Activated CD4-positive, alpha-beta T cell treated with anti-CD3 and anti-CD28 coated beads, Interleukin-2, amount 10 ng/mL, durations not matched to agents 7 days and 5 days (primary cell): ENCODE measurements at places on chromosomes 4 and X. TPM values are rescaled to one million over a fixed set of nuclear protein-coding genes. Genes with fewer than 3 reads are reported as not detected.

DNA sequence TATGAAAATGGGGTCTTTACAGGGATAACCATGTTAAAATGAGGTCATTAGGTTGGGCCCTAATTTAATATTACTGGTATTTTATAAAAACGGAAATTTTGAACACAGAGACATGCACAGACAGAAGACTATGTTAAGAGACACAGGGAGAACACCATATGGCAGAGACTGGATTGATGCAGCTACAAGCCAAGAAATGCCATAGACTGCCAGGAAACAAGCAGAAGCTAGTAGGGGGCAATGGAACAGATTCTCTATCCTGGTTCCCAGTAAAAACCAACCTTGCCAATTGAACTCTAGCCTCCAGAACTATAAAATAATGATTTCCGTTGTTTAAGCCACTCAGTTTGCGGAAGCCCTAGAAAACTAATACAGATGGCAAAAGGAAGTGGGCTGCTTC lies 6.6 kb upstream of the GUF1 start:
- H3K4me3 ChIP-seq = no peak overlapping the region
- H3K36me3 ChIP-seq = no peaks in the 10 kb centered on the region
- no peak for DNase-seq

- no peak overlapping the region for H3K4me3 ChIP-seq
- peak overlapping the region; percentile 25 for H3K27ac ChIP-seq
- no peak for DNase-seq
- peaks cover 50% of the 10 kb centered on the region for H3K27me3 ChIP-seq
- H3K4me1 ChIP-seq = peaks cover 7% of the 10 kb centered on the region
These were observed 2.0 kb downstream of the ADGRL3 start for GRCh38 chr4:61201961-61202637.

- H3K4me1 ChIP-seq = no peaks in the 10 kb centered on the region
- no peak overlapping the region for H3K27ac ChIP-seq
- H3K4me3 ChIP-seq = no peak overlapping the region
- no peak for DNase-seq
These were observed 106.0 kb upstream of the NOCT start for GRCh38 chr4:138909587-138909986.

MAGEA2 gene
- total RNA-seq = not detected

DNA sequence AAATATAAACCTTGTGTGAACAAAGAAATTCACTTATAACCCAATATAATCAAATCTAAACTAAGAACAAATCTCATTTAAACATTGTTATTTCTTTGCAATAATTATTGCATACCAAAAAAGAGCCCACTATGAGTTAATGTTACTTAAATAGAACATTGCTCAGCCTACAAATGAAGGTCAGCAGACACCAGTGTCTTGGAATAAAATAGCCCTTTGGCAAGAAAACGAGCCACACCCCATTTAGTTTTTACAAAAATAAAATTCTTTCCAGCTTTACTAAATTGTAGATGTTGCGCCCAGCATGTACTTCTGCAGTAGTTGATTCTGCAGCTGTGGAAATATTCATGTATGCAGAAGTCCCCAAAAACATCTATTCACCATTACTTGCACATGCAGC lies 12.2 kb downstream of the PLS3 start:
- H3K4me1 ChIP-seq = no peaks in the 10 kb centered on the region
- no peaks in the 10 kb centered on the region for H3K36me3 ChIP-seq
- H3K4me3 ChIP-seq = no peak overlapping the region
- DNase-seq = no peak
- no peak overlapping the region for H3K27ac ChIP-seq
- H3K27me3 ChIP-seq = no peaks in the 10 kb centered on the region

GASK1B gene
- total RNA-seq = not detected

- H3K4me3 ChIP-seq = no peak overlapping the region
- no peak overlapping the region for H3K27ac ChIP-seq
- no peaks in the 10 kb centered on the region for H3K36me3 ChIP-seq
These were observed 11.6 kb downstream of the SYTL4 start for GRCh38 chrX:100720301-100720700.

DNA sequence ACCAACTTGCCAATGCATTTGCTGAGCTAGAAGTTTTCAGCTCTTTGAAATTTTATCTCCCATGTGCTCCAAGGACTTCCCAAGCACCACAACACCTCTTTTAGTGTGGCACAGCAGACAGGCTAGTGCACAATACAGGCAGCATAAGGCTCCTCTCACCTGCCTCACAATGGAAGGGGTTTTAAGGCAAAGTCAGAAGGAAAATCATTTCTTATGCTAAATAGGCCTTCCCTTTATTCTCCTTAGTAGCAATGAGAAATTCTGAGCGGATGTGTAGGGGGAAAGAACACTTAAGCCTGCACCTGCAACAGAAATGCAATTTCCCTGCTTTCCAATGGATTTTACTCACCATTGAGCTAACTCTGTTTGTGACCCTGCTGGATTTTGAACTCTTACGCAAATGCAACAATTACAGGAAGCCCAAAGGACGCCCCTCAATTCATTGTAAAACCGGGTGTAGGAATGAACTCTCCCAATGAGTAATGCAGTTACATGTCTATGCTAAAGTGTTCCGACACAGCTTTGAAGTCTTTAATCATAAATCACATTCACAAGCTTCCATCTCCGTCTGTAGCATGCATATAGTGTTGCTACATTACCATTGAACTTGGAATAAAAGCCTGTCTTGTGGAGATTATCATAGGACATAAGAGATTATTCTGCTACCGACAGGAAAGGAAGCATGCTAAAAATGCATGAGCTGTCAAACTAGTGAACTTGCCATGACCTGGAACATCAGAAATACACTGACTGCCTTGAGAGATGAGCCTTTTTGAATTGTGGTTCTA lies 1084.9 kb downstream of the RPA4 start:
- no peak for DNase-seq
- H3K27me3 ChIP-seq = no peaks in the 10 kb centered on the region
- H3K4me1 ChIP-seq = no peaks in the 10 kb centered on the region

DNA sequence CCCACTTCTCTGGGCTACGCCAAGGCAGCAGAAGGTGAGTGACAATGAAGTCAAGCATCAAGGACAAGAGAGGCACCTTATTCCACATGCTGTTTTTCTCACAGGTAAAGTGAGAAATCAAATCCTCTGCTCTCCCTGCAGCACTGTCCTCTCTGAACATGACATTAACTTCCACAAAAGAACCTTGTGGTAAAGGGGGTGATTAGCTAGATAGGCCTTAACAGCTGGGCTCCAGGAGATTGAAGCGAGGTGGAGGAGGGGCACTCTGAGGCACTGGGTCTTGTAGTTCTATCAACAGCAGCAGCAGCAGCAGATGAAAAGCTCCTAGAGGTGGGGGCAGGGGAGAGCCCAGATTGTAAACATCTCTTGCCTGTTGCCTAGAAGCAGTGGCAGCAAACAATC lies 96.8 kb upstream of the CXXC4 start:
- H3K27ac ChIP-seq = no peak overlapping the region
- no peaks in the 10 kb centered on the region for H3K36me3 ChIP-seq

- no peak for DNase-seq
- no peak overlapping the region for H3K27ac ChIP-seq
- H3K36me3 ChIP-seq = no peaks in the 10 kb centered on the region
- peaks cover 3% of the 10 kb centered on the region for H3K27me3 ChIP-seq
- H3K4me3 ChIP-seq = no peak overlapping the region
These were observed 33.6 kb downstream of the CLCN4 start for GRCh38 chrX:10190367-10190766.

DNA sequence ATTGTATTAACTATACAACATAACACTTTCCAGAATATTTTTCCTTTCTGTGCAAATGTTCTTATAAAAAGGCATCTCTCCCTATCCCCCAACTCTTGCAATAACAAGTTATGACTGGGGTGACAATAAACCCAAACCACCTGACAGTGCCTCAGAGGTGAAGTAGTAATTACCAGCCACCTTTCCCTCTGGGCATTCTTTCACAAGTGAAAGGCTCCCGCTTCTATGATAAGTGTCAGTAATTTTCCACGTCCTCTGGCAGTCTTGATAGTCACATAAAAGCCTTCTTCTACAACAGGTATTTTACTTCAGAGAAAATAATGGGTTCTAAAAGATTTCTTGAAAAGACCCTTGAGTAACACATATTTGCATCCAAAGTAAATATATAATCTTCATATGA lies 82.7 kb downstream of the MANBA start:
- H3K4me3 ChIP-seq = no peak overlapping the region
- H3K36me3 ChIP-seq = peaks cover 7% of the 10 kb centered on the region
- H3K4me1 ChIP-seq = no peaks in the 10 kb centered on the region

HTN1 gene
- not detected for total RNA-seq

MAGEA4 gene
- total RNA-seq = not detected

- no peak for DNase-seq
These were observed 51.5 kb upstream of the ARHGAP24 start for GRCh38 chr4:85423431-85423830.

- no peak overlapping the region for H3K27ac ChIP-seq
- DNase-seq = no peak
- H3K4me3 ChIP-seq = no peak overlapping the region
- H3K27me3 ChIP-seq = no peaks in the 10 kb centered on the region
These were observed 1103.1 kb upstream of the TENM3 start for GRCh38 chr4:181140037-181140603.

DNA sequence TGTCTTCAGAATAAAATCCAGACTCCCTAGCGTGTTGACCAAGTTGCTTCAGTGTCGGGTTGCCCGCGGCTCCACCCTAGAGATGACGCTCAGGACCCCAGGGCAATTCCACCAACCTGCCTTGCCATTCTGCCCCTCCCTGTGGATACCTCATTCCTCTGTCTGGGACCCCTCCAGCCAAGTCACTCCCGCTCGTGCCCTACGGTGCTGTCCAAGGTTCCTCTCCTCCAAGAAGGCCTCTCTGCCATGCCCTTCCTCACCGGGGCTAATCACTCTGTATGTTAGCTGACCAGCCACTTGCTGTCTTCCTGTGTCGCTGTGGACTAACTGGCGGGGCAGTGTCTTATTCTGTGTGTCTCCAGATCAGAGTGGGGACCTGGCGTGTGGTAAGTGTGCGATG lies 46.6 kb downstream of the TENM3 start:
- no peaks in the 10 kb centered on the region for H3K4me1 ChIP-seq
- no peaks in the 10 kb centered on the region for H3K27me3 ChIP-seq
- H3K27ac ChIP-seq = no peak overlapping the region
- no peaks in the 10 kb centered on the region for H3K36me3 ChIP-seq
- H3K4me3 ChIP-seq = no peak overlapping the region

SPATA18 gene
- 0.35 TPM for total RNA-seq

LRCH2 gene
- not detected for total RNA-seq

DNA sequence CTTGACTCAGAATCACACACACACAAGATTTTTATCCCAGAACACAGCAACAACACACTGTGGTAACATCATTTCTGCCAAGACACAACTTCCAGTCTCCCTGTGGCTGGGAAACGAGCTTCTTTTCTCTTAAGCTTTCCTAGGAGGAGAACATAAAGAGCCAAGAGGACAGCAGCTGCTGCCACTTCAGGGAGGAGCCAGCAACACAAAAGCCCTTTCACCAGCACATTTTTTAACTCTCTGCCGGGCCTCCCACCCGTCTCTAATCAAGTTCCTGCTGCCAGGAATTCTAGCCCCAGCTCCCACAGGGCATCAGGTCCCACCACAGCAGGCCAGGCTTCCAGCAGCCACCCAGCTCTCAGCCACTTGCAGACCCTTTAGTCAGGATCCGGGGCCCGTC lies 22.4 kb downstream of the FAT1 start:
- no peak overlapping the region for H3K4me3 ChIP-seq
- H3K27ac ChIP-seq = no peak overlapping the region
- no peak for DNase-seq
- no peaks in the 10 kb centered on the region for H3K36me3 ChIP-seq
- no peaks in the 10 kb centered on the region for H3K4me1 ChIP-seq

AMTN gene
- not detected for total RNA-seq

GRCh38 chr4:113638562-113638832 lies 123.0 kb downstream of the CAMK2D start:
- DNase-seq = no peak
- no peak overlapping the region for H3K4me3 ChIP-seq
- H3K27me3 ChIP-seq = no peaks in the 10 kb centered on the region
- no peak overlapping the region for H3K27ac ChIP-seq
- H3K36me3 ChIP-seq = peaks cover 29% of the 10 kb centered on the region

- no peaks in the 10 kb centered on the region for H3K27me3 ChIP-seq
- DNase-seq = no peak
- H3K27ac ChIP-seq = no peak overlapping the region
- no peaks in the 10 kb centered on the region for H3K36me3 ChIP-seq
- H3K4me1 ChIP-seq = no peaks in the 10 kb centered on the region
These were observed 353.8 kb downstream of the MAPK10 start for GRCh38 chr4:86006057-86006456.

DNA sequence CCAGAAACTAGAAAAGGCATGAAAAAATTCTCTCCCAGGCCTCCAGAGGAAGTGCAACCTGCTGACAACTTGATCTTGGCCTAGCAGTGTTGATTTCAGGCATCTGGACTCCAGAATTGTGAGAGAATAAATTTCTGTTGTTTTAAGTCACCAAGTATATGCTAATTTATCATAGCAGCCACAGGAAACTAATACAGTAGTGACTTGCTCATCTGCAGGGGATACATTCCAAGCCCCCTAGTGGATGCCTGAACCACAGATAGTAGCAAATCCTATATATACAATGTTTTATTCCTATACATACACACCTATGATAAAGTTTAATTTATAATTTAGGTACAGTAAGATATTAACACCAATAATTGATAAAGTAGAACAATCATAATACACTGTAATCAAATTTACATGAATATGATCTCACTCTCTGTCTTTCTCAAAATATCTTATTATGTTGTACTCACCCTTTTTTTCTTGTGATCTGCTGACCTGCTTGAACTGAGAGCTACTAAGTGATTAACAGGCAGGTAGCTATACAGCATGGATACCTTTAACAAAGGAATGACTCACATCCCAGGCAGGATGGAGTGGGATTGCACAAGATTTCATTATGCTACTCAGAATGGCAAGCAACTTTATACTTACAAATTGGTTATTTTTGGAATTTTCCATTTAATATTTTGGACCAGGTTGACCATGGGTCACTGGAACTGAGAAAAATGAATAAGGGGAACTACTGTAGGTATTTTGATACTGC lies 501.1 kb downstream of the KCNIP4 start:
- no peaks in the 10 kb centered on the region for H3K27me3 ChIP-seq
- no peak for DNase-seq
- no peaks in the 10 kb centered on the region for H3K36me3 ChIP-seq
- no peak overlapping the region for H3K4me3 ChIP-seq
- no peak overlapping the region for H3K27ac ChIP-seq

CENPVL1 gene
- not detected for total RNA-seq

KLF3 gene
- 30.2 TPM for total RNA-seq

NXT2 gene
- total RNA-seq = 13.8 TPM
